ENCODE measurements at places on chromosomes 7 and 10. TPM values are rescaled to one million over a fixed set of nuclear protein-coding genes. Genes with fewer than 3 reads are reported as not detected.

Gene RAPGEF5
- total RNA-seq: 53.4 TPM

Gene TCERG1L
- not detected for total RNA-seq

Gene PALD1
- 15.5 TPM for total RNA-seq

Gene HIBADH
- 53.0 TPM for total RNA-seq

Gene SYT15
- 1.4 TPM for total RNA-seq

Gene SEMA3A
- total RNA-seq: 19.2 TPM

Gene FOXI2
- total RNA-seq: 0.23 TPM

Gene PLA2G12B
- total RNA-seq: not detected
